ENCODE measurements at places on chromosomes 3 and 15.

DNA sequence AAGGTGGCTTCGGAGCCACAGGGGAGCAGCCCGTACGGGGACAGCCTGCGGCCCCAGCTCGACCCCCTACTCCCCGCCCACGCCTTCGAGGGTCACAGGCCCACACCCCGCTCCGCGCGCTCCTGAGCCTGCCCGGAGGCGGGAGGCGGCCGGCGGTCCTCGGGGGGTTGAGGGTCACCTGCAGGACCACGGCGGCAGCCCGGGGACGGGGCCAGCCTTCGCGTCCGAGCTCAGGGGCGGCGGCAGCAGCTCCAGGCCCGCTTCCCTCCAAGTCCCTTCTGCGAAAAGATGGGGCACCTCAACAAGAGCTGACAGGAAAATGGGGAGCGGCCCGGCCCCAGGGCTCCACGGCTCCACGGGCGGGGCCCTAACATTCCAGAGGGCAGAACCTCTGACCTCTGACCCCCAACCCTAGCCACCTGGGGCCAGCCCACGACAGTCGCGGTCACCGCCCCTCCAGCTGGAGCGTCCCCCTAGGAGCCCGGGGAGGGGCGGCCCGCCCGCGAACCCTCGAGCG is 428 bp downstream of the LYSMD4 start:
- DNase-seq = peak; percentile 30

DNA sequence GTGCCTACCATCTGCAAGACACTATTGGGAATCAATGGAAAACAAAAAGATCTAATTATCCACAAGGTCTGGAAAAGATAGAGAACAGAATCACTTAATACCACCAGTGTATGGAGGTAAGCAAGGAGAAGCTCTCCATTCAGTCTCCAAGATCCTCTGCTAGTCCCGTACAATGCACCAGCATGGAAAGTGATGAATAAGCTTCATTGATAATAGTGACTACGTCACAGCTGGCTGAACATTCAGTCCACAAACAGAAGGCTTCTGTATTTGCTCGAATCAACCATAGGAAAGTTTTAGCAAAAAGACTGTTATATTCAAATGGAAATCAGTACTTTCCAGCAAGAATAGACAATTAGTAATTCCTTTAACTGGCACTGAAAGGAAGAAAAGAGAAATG is 42.9 kb downstream of the IGSF11 start:
- DNase-seq = no peak

DNA sequence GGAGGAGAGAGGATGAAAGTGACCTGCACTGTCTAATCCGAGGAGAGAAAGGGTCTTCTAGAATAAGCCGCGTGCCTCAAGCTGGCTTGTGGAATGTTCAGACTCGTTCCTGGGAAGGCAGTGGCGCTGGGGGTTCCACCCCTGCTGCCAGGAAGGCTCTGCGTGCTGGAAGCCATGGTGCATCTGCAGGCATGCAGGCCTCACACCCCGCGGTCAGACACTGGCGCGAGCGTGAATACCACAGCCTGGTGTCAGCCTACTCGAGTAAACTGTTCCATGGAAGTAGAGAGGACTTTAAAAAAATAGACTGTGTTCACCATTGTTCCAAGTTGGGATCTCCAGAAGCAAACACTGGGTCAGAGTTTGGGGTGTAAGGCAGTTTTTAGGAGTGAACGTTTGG is 25.9 kb upstream of the GABRG3 start:
- DNase-seq = no peak

DNA sequence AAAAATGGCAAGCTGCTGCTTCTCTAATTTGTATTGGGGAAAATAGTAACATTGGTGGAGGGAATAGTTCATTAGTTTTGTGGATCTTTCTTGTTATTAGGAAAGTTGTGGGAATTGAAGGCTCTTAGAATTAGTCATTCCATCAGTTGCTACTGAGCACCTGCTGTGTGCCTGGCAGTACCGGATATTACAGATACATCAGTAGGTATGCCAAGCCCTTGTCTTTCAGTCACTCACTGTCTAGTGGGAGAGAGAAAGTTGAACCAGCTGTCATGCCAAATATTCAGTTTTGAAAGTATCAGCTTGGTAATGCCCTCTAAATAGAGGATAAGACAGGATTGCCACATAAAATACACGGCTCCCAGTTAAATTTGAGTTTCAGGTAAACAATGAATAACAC is 32.5 kb downstream of the IGSF10 start:
- DNase-seq = no peak

DNA sequence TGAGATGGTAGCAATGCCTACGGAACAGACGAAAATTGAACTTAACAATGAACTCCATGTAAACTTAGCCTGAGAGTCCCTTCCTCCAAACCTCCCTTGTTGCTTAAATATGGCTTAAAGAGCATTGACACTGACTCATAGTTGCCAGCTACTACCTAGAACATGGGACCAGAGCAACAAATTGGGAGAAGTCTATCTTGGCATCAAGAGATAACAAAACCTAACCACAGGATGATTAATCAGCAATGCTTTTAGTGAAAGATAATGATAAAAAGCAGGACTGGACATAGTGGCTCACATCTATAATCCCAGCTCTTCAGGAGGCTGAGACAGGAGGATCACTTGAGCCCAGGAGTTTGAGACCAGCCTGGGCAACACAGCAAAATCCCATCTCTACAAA is 117.8 kb upstream of the MNS1 start:
- DNase-seq = no peak

GRCh38 chr3:150480877-150481276 is 65.4 kb downstream of the SERP1 start:
- no peak for DNase-seq

DNA sequence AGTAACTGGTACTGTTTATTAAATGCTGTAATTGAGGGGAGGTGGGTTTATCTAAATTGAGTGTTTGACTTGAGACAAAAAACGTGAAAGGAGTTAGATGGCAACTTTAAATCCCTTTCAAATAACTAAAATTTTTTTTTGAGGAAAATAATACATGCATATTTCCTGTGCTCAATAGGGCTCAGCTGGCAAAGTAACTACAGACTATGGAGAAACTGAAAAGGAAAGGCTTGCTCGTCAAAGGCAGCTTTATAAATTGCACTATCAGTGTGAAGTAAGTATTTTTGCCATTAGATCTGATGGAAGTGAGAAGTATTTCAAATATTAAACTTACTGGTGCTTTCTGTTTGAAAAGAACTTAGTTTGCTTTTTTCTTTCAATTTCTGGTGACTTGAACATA is 72.2 kb downstream of the DZIP3 start:
- no peak for DNase-seq

Measured in GM10248 (cell line).